Activated CD8-positive, alpha-beta T cell treated with anti-CD3 and anti-CD28 coated beads, Interleukin-2, amount 10 ng/mL, durations not matched to agents 7 days and 5 days (primary cell): ENCODE measurements at places on chromosomes 12 and 14.
A peak's percentile ranks its signal among the peaks of the same experiment; 100 is the strongest.

DNA sequence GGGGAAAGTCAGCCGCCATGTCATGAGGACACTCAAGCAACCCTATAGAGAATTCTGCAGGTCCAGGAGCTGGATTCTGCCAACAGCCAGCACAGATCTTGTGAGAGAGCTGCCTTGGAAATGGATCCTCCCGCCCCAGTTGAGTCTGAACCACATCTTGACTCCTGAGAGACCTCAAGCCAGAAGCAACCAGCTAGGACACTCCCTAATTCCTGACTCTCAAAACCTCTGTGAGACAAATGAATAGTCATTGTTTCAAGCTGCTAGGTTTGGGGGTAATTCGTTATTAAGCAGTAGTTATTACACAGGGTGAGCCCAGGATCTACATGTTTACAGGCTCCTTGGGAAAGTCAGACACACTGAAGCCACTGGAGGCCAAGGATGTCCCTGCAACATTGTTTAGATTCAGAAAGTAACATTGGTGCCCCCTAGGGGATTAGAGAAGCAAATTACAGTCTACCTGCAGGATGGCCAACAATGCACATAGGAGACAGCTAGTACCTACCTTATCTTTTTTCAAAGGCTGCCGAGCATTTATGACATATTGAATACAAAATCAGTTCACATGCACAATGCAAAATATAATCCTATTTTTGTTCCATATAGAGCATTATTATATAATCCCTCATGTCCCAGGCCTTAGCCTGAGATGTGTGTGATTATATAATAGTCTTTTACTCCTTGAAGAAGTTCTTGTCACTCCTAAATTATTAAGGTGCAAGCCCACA lies 57.9 kb upstream of the FICD start:
- DNase-seq: peak; percentile 42

GRCh38 chr12:13179211-13180074 lies 17.1 kb upstream of the EMP1 start:
- DNase-seq: peak; percentile 73

GRCh38 chr14:71583194-71583593 lies 349.0 kb upstream of the RGS6 start:
- DNase-seq: no peak

- no peak for DNase-seq
These were observed 43.3 kb downstream of the PIK3C2G start for GRCh38 chr12:18304609-18305008.

- no peak for DNase-seq
These were observed at the start of gene SOX5 for GRCh38 chr12:23949348-23950209. SOX5 (minus strand) TSS chr12:23949670; CDS start chr12:23949601, 69 bp downstream.

DNA sequence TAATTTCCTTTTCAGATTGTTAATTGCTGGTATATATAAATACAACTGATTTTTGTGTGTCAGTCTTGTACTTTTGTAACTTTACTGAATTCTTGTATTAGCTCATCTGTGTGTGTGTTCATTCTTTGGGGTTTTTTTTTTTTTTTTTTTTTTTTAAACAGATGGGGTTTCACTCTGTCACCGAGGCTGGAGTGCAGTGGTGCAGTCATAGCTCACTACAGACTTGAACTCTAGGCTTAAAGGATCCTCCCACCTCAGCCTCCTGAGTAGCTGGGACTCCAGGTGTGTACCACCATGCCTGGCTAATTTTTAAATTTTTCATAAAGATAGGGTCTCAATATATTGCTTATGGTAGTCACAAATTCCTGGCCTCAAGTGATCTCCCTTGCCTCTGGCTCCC lies 68.0 kb downstream of the WNK1 start:
- no peak for DNase-seq

DNA sequence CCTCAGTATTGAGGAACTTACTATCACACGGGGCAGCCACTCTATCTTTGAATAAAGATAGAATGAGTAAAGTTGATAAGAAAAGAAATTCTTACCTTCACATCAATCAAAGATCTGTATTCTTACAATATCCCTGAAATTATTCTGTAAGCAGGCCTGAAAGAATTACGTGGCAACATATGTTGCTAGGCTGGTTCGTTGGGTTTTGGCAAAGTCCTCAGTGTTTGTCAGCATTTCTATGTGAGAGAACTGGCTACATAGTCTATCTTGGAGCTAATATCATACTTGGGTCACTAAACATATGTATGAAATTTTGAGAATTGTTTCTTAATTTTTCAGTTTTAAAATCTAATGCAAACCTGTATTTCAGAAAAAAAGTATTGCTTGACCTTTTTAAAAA lies 412.2 kb upstream of the GARIN6 start:
- no peak for DNase-seq

DNA sequence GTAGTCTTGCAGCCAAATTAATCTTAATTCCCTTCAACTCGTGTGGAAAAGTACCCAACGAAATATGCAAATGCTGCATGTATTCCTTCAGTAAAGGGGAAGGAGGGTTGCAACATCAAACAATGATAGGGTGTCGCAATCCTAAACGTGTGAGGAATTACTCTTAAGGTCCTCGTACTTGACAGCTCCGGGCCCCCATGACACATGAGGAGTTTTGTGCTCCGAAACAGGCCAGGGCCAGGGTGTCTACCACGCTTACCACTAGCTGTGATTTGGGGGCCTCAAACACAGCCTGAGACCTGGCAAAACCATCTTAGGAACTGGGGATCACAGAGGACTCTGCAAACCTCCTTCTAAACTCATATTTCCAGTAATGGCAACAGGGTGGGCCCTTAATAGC lies 20.4 kb downstream of the FOS start:
- no peak for DNase-seq

- DNase-seq: no peak
These were observed 136.3 kb downstream of the ITPR2 start for GRCh38 chr12:26696613-26697092.

DNA sequence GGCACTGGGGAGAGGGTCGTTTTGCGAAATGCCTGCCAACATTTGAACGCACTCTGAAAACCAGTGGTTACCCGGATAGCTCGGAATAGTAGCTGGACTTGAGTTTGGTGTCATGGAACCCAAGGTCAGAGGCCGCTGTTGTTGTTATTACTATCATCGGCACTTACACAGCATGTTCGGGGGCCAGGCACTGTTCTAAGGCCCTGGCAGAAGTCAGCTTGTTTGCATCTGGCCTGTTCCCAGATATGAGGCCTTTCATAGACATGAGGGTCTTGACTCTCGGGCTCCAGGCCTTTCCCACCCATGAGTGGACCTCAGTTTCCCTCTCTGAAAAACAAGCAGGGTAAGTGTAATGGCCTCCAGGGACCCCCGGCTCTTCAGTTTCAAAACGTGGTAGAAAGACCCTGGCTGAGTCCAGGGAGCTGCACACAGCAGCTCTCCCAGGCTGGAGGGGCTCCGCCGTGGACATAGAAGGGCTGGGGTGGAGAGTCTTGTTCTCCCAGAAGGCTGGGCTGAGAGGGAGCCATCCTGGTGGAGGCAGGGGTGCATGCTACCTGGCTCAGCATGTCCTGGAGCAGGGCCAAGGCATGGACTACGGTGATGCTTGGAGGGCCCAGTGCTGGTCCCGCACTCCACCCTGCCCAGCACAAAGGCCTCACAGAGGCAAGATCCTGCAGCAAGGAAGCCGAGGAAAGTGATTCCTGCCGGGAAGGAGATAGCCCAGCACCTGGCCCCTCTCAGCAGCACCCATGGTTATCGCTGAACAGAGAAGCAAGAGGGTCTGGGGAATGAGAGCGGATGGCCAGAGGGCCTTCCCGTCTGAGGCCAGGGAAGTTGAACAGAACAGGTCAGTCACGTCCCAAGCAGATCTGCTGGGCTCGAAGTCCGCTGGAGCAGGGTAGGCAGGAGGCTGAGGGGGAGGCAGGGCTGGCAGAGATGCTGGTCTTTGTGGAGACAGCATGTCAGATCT lies 63.5 kb upstream of the C14orf180 start:
- DNase-seq: no peak

- DNase-seq: peak; percentile 87
These were observed at the start of gene TXNRD1 for GRCh38 chr12:104215638-104216297. TXNRD1 (plus strand) TSS chr12:104215779; CDS start chr12:104215803, 24 bp downstream.

DNA sequence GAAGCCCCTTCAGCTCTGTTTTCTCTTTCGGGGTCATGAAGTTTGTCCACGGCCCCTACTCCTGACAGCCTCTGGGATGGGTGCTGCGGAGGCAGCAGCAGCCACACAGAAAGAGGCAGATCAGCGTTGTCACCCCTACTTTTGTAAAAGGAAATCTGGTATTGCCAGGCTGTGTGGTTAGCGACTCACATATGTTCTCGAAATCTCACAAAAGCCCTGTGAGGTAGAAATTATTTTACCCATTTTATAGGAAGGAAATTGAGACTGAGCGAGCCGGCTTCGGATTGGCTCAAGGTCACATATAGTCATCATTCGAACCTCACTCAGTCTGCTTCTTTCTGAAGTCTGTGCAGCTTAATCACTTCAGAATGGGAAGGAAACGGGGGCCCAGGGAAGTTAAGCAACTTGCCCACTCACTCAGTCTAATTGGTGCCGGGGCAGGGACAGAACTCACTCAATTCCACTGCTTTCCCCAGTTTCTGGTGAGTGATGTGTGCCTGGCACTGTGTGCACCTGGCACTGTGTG lies 1.1 kb upstream of the CKAP4 start:
- no peak for DNase-seq

GRCh38 chr14:54166049-54166950 lies 209.7 kb upstream of the BMP4 start:
- no peak for DNase-seq

DNA sequence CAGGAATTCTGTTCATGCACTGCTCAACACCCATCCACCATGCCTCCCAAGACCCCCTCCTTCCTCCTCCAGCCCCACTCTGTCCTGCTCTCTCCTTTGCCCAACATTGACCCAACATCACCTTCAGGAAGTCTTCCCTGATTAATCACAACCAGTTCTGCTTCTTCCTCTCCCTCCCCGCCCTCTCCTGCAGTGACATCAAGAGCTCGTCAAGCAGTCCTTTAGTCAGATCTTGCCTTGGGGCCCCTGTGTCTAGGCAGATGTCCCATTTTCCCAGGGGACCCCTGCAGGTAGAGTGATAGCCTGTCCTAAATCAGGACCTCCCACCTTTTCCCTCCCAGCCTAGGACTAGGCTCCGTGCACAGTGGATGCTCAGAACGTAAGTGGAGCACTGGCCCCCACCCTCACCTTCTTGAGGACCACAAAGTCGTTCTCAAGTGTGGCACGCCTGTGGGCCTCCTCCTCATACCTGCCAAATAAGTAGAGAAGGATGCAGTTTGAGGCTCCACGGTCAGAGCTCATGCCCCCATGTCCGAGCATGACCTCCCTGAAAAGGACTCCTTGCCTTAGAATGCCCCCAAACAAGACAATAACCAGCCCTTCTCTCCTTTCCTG lies 2.3 kb downstream of the KRT78 start:
- DNase-seq: no peak

DNA sequence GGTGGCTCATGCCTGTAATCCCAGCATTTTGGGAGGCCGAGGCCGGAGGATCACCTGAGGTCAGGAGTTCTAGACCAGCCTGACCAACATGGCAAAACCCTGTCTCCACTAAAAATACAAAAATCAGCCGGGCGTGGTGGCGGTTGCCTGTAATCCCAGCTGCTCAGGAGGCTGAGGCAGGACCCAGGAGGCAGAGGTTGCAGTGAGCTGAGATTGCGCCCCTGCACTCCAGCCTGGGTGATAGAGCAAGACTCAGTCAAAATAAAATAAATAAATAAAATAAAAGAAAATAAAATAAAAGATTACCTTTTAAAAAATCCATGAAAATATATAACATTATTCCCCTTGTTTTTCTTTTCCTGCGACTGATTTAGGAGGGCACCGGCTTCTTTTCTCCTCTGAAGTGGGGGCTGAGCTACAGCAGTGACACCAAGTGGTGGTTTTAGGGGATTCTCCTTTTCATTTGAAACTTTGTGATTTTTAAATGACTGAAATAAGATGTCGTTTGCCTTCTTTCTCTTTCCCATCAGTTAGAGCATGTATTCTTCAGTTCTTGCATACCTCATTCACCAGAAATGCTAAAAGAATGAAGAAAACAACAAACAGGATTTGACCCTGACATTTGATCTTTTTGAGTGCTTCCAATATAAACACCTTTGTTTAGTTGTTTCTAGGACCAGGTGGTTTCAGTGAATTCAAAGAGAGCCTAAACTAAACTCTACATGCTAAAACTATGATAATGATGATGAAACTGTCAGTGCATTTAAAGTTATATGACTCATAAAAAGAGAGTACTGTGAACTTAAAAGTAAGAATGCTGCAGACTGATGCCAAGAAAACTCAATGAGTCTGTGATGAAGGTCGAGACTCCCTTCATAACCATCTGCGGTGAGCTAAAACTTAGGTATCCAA lies 22.6 kb upstream of the PKP2 start:
- no peak for DNase-seq

- no peak for DNase-seq
These were observed 176.3 kb upstream of the ATP2B1 start for GRCh38 chr12:89884952-89885351.

GRCh38 chr14:51139121-51139681 lies 44.3 kb upstream of the TRIM9 start:
- no peak for DNase-seq

GRCh38 chr12:49288922-49289555 lies 5.9 kb upstream of the PRPH start:
- no peak for DNase-seq

DNA sequence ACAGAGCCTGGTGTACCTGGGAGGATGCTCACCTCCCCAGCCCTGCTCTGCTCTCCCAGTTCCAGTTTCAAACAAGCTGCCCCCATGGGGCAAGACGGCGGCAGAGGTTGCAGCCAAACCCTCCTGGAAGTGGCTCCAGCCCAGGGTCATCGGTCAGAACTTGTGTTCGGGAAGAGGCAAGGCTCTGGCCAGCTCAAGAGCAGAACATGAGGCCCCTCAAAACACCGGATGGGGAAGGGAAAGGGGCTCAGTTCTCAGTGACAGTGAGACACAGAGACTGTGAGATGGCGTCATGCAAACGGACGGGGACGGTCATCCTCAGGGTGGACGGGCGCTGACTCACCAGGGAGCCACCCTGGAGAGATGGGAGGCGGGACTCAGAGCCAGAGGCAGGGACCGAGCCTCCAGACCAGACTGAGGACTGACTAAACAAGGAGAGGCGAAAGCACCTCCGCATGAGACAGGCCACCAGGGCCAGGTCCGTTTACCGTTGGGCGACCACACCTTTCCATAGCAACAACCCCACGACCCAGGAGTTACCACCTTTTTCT lies 63.9 kb upstream of the GALNT9 start:
- no peak for DNase-seq

- DNase-seq: no peak
These were observed 33.0 kb downstream of the FOXN3 start for GRCh38 chr14:89384023-89384422.
